ENCODE measurements at places on chromosomes 6 and 20.

DNA sequence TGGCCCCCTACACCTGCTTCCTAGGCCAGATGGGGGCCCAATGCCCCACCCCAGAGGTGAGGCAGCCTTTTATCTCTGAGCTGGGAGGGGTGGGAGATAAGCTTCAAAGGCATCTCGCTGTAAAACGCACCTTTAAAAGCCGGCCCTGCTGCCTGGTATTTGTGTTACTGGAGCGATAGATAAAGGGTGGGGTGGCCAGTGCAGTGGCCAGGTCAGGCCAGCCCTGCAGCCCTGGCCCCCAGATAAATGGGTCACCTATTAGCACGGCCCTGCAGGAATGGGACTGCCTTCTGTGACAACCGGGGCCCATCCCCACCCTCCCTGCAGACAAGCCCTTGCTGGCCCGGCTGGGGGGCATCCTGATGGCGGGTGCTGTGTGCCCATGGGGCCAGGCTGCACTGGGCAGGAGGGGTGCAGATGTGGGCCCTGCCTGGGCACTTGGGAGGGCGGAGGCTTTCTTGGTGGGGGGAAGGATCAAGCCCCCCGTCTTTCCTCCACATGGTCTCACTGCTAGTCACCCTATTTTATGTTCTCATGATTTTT is 3.0 kb upstream of the RBBP8NL start:
- DNase-seq, result no peak

- no peak for DNase-seq
These were observed 188.8 kb downstream of the BACH2 start for GRCh38 chr6:90107771-90108282.

DNA sequence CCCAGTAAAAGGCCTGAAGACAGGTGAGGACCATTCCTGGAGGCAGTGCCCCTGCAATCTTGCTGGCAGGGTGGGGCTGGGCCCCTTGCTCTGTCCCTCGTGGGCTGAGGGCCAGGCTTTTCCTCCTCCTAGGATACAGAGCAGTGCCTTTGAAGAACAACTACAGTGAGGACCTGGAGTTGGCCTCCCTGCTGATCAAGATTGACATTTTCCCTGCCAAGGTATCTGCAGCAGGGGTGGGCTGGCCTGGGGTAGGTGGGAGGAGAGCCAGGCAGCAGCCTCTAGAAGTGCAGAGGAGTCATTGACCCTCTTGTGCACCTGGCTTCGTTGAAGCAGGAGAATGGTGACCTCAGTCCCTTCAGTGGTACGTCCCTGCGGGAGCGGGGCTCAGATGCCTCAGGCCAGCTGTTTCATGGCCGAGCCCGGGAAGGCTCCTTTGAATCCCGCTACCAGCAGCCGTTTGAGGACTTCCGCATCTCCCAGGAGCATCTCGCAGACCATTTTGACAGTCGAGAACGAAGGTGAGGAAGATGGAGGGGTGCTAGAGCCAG is 36.5 kb downstream of the PLCG1 start:
- DNase-seq, result no peak

DNA sequence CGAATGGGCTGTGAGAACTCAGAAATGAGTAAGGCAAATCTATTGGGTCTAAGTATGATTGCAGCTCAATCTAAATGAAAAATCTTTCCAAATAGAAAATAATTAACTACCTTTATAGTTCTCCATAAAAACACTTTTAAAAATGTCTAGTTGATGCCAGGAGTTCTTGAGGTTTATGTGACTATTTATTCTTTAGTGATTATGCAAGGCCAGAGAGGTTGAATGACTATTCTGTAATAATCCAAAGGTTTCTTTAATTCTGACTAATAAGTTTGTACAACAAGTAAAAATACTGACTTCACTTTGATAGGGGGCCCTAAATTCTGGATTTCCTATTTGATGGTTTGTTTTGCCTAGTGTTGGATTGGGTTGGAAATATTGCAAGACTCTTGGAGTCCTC is 461.2 kb downstream of the EPM2A start:
- no peak for DNase-seq

GRCh38 chr20:35887393-35888064 is 66.8 kb downstream of the SCAND1 start:
- no peak for DNase-seq

- DNase-seq, result no peak
These were observed 14.1 kb upstream of the TFAP2D start for GRCh38 chr6:50699051-50699775.

DNA sequence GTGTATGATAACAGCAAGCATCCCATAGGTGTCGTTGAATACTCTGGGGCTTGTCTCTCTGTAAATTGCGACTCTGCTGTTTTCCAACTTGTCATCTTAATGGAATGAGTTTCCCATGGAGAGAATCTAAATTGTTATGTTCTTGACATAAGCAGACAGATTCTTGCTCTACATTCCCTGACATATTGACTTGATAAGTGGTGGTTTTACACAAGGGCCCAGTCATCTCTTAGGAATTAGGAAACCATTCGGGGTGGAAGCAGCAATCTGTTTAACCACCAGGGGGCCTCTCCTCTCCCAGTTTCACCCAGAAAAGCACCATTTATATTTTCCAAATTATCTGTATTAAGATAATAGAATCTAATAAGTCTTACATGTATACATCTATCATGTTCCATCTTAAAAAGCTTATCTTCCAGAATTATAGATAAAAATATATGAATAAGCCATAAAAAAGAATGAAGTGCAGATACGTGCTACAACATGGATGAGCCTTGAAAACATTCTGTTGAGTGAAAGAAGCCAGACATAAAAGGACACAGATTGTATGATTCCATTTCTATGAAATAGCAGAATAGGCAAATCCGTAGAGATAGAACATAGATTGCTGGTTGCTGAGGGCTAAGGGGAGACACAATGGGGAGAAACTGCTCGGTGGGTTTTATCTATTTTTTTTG is 23.1 kb upstream of the MROH8 start:
- DNase-seq, result peak; percentile 43

- DNase-seq, result no peak
These were observed 18.4 kb downstream of the STX16 start for GRCh38 chr20:58669287-58670006.

DNA sequence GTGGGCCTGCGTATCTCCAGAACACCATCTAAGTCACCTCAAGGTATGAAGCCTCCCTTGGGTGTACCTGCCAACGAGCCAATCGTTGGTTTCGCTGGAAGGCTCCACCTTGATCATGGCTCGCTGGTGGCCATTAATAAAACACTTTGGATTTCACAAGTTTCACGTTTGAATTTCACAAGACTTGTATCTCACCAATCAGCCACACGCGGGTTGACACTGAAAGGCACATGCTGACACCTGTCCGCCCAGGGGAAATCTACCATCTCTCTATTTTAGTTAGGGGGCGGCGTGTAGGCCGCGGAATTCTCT is 586 bp upstream of the HMGA1 start:
- no peak for DNase-seq

- DNase-seq, result peak; percentile 24
These were observed 427.3 kb upstream of the CITED2 start for GRCh38 chr6:139801571-139802321.

DNA sequence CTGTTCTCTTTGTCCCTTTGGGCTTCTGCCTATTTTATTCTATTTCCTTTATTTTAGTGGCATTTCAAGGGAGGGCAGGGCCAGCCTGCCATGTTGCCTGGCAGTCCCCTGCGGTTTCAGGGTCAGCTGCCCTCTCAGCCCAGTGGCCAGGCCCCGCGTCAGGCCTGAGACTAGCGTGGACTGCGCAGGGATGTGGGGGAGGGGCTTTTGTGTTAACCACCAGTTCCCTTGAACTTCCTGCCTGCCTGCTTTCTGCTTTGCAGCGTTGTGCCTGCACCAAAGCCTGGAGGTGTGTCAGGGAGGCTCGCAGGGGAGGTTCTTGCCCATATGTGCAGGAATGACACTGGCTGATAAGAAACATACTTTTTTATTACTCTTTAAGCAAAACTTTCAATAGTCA is 157.6 kb downstream of the SLC35B3 start:
- no peak for DNase-seq

DNA sequence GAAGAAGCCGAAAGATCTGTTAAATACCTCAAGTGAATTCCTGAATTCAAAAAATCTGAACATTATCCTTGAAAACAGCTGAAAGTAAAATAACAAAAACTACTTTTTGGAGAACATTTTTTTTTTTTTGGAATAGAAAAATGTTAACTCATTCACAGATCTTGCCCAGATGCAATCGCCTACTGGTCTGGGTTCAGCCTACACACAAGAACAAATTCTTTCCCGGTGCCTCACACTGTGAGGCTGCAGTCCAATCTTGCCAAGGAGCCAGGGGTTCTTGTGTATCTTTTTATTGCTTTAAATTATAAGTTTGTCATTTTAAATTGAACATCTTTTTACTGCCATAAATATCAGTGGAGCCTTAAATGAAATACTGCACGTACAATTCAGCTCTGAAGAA is 41.2 kb upstream of the TMEM200A start:
- DNase-seq, result no peak
